ENCODE measurements at places on chromosomes 7 and 10. TPM values are rescaled to one million over a fixed set of nuclear protein-coding genes. Genes with fewer than 3 reads are reported as not detected.

TRIM50 gene
- polyA plus RNA-seq: not detected

ANKRD7 gene
- 1.6 TPM for polyA plus RNA-seq

SUPV3L1 gene
- 29.8 TPM for polyA plus RNA-seq

GRCh38 chr10:131249238-131249954 is 62.1 kb downstream of the TCERG1L start:
- no peak for DNase-seq

DNA sequence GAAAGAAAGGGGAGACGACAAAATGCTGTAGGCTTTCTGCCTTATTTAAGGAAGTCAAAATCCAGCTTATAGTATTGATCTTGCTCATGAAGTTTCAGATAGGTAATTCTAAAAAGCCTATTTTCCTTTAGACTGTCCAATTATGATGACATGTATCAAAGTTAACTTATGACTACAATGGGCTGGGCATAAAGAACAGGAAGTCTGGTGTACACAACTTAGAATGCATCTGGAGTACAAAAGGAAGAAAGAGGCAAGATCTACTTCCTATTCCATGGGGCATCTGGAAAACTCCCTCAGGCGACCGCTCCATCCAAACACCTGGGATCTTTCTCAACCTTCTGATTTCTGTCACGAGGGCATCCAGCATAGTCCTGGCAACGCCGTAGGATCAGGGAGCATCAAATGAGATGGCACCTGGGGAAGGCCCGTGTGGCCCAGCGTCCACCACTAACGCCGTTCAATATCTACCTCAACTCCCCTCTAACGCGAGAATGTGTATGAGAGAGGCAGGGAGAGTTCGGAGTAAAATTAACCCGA is 512 bp downstream of the FAM24B start:
- peak; percentile 41 for DNase-seq

All from GM23248 (cell line).